ENCODE measurements at places on chromosomes 4 and X.

DNA sequence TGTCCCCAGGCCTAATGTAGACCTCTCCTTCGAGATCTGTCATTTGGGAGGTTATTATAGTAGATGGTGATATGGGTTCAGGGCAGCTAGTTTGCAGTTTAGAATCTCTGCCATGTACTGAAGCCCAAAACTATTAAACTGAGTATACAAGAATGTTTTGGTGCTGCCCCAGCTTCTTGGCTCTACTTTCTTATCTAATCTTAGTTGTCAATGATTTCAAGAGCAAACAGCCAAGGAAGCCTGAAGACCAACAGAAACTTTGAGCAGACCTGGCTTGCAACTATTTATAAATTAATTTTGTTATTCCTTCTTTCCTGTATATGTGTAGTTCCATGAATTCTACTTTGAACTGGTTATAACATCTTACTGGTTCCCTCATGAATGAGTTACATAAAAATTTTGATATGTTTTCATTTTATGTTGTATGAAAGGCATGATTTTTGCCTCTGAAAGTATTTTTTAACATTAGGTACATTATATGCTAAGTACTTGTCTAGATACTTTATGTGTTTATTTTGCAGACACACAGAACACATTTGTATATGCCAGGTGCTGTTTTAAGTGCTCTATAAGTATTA lies 2.0 kb upstream of the MGST2 start:
- no peak for DNase-seq

- no peak for DNase-seq
Measured at GRCh38 chr4:54120518-54120917, 20.6 kb downstream of the GSX2 start.

- DNase-seq, result peak; percentile 19
Measured at GRCh38 chrX:49184294-49185281, 1.6 kb downstream of the PRICKLE3 start.

DNA sequence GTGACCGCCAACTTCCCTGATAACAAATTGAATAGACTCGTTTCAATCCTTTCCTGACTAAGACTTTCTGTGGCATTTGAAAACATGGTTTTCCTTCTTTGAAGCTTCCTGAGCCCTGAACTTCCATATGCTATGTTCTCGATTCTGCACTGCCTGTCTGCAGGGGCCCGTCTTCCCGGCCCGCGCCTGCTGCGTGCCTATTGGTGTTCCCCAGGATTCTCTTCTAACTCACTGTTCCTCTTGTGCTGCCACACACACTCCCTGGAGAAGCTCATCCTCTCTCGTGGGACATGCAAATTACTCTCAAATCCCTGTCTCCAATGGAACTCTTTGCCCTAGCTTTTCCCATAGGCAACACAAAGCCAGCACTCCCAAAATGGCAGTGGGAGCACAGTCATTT lies 262.9 kb upstream of the GATB start:
- DNase-seq, result no peak

DNA sequence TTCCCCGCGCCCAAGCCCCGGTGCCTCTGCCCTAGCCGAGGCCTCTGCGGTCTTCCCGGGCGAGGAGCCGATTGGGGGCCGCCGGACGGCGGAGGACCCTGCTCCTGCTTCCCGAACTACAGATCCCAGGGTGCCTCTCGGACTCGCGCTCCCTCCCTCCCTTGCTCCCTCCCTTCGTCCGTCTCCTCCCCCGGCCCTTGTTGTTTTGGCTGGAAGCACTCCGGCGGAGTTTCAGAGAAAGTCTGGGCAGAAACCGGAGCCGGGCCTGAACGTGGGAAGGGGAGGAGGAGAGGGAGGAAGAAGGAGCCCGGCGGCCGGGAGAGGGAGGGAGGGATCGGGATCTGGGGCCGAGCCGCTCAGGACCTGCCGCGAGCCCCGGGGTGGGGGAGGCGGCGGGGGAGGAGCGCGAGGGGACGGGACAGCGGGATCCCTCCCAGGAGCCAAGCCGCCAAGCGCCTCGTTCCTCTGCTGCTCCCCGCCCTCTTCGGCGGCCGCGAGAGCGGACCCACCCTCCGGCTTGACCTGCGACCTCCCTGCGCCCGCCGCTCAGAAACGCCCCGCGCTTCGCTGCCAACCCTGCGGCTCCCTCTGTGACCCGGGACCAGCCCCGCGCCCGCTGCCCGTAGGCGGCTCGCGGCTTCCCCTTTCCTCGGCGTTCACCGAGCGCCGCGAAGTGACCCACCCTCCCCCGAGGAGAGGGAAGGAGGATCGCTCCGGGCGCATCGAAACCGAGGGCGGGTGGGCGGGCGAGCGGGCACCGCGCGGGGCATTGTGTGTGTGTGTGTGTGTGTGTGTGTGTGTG lies 496 bp upstream of the GAB1 start:
- no peak for DNase-seq

DNA sequence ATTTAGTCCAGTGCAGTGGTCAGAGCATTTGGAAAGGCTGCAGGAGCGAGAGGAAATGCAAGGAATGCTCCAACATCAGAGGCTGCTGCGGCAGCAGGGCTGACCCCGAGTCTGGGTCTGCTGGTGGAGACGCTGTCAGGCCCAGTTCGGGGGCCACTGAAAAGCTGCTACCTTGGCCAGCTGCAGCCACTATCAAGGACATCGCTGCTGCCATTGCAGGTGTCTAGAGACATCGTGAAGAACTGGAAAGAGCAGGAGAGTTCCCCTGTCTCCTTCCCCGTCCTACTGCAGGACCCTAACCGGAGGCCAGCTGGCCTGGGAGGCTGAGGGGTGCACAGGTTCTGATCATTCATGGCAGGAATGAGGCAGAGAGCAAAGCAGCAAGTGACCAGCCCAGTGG lies 29.5 kb upstream of the GPR78 start:
- no peak for DNase-seq

GRCh38 chr4:19512086-19512485 lies 739.6 kb upstream of the SLIT2 start:
- no peak for DNase-seq

DNA sequence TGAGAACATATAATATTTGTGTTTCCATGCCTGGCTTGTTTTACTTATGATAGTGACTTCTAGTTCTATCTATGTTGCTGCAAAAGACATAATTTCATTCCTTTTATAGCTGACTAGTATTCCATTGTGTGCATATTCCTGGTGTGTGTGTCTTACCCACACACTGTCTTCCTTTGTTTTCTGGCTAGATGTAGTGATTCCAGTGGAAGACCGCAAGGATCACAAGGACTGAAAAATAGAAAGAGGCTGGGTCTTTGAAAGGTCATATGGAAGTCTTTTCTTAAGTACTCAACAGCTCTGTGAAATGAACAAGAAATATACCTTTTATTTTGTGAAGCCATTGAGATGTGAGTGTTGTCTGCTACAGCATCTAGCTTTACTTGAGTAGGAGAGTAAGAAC lies 29.4 kb upstream of the TAB3 start:
- no peak for DNase-seq

GRCh38 chr4:127179256-127180087 lies 453.3 kb upstream of the INTU start:
- DNase-seq, result no peak

- peak; percentile 58 for DNase-seq
Measured at GRCh38 chrX:73562984-73563737, at the start of gene CHIC1. TSS of gene CHIC1 (plus strand) at chrX:73563197. CDS start at chrX:73563285, 88 bp downstream.

DNA sequence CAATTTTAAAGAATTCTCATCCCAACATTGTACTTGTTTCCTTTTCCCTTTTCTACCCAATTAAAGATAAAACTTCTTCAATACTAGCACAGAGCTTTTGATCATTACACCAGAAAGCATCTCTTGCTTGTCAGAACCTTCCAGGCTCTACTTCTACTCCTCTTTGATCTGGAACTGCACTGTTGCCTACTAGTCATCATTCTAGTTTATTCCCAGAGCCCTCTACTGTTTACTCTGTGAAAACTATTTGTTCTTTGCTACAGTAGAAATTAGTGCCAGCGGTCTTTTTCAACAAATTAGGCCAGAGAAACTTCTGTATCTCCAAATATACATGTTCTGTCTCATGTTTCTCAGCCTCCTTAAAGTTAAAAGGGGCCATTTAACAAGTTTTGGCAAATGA lies 46.8 kb upstream of the TMPRSS11F start:
- DNase-seq, result no peak

- DNase-seq, result no peak
Measured at GRCh38 chr4:109730619-109731545, 1.0 kb upstream of the PLA2G12A start.

DNA sequence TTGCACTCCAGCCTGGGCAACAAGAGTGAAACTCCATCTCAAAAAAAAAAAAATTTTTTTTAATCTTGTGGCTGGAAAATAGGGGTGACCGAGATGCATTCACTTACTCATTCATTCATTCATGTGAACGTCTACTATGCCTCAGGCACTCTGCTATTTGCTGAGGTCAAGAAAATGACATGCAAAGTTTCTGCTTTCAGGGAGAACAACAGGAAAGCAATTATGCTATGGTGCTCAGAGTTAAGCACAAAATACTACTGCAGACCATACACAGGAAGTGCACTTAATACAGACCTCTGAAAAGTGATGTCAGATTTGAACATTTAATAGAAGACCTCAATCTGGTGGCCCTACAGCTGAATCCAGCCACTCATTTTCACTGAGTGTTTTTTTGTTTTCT lies 59.6 kb upstream of the DUSP21 start:
- DNase-seq, result no peak

DNA sequence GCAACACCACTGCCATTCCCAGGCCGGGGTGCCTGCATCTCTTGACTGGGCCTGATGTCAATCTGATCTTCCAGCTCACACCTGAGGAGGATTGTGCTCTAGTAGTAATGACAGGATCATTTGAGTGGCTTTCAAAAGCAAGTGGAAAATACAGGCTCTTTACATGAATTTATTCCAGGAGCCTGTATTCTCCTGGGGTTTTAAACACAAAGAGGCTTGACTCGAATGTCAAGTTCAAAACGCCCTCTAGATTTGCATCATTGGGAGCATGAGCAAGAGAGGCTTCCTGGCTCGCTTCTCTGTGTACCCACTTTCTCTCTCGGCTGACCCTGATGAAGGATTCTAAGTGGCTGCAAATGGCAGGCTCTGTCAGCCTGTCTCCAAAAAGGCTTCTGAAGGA lies 199.5 kb upstream of the PUDP start:
- DNase-seq, result no peak

- no peak for DNase-seq
Measured at GRCh38 chr4:151933122-151933827, 172.5 kb upstream of the GATB start.

DNA sequence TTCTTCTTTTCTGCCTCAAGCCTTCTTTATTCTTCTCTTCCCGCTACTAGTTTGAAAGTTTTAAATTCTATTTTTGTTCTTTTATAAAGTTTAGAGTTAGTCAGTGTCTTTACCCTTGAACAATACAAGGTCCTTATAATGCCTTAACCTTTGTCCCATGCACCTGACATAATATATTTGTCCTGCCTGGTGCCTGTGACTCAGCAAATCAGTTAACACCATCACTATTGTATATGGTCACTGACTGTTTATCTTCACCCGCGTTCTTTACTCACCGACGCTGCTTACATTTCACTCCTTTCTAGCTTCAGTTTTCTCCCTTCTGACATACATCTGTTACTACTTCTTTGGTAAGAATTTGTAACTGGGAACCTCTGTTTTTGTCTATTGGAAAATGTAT lies 5.7 kb downstream of the SMIM20 start:
- DNase-seq, result no peak

DNA sequence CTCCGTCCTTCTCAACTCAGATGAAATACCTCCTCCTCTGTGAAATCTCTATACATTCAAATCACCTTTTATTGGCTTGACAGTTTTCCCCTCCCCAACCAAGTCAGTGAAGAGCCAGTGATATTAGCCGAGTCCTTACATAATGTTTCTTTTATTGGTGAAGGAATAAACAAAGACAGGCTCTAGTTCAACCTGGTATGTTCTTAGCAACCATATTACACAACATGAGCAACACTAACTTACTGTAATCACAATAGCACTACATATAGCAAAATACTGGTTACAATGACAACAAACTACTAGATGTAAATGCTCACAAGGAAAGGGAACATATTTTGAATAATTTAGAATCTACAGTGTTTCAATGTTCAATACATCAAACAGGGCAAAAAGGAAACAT lies 19.9 kb downstream of the DHX15 start:
- DNase-seq, result no peak

DNA sequence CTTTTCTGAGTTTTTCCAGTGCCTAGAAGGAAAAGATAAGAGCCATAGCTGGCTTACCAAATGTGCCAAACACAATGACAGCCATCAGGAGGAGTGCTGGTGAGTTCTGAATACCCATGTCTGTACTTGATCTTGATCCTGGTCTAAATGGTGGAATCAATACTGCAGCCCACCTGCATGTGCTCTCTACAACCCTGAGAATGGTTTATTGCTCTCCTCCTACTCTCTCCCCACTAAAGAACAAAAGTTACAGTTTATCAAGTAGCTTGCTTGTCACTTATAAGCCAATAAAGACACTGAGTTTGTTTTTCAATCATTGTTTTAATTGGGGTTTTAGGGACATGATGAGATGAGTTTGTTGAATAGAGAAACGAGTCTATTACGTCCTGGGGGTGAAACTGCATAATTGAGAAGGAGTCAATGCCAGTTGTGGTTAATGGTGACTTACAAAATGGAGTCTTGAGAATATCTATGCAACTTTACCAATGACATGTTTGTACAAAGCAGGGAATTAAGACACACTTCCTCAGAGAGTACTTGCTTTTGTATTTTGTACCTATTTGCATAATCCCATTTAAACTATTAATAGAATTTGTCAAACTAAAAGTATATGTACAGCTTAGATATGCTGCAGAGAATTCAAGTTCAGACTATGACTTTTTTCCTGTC lies 20.8 kb upstream of the CXCL3 start:
- no peak for DNase-seq

GRCh38 chr4:53592686-53593501 lies 1.6 kb upstream of the LNX1 start:
- DNase-seq, result no peak

DNA sequence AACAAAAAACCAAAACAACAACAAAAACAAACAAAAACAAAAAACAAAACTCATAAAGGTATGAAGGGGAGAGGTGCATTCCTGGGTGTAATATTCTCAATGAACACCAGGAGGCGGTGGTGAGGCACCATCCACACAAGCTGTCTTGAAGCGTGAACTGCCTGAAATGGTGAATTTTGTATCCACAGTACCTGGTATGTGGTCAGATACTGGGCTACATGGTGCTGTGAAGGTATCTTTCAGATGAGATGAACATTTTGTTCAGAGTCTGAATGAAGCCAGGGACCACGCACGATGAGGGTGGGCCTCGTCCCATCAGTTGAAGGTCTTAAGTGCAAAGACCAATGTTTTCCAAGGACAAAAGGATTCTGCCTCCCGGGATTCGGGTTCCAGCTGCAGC lies 58.5 kb downstream of the ASMT start:
- DNase-seq, result peak; percentile 63

DNA sequence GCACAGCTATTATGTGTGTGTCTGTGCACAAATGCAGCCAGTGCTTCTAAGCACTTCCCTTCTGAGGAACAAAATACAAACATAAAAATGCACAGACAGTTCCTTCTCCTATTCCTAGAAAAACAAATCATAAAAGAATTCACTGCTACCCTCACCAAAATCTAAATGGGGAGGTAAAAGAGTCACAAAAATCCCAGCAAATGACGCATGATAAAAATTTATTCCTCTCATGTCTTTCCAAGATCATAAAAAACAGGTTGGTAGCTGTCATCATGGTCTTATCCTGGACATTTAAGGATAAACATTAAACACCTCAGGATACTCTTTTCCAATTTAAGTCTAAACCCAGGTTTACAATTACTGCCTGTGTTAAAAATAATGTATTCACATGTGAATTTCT lies 124.9 kb downstream of the ADAMTS3 start:
- no peak for DNase-seq

Measured in CD8-positive, alpha-beta T cell (primary cell).